ENCODE measurements at places on chromosomes 6 and 20.

- no peak for DNase-seq
These were observed 3.9 kb upstream of the ZBTB9 start for GRCh38 chr6:33450434-33450833.

GRCh38 chr6:158472447-158472846, 87.4 kb upstream of the TMEM181 start:
- no peak for DNase-seq

DNA sequence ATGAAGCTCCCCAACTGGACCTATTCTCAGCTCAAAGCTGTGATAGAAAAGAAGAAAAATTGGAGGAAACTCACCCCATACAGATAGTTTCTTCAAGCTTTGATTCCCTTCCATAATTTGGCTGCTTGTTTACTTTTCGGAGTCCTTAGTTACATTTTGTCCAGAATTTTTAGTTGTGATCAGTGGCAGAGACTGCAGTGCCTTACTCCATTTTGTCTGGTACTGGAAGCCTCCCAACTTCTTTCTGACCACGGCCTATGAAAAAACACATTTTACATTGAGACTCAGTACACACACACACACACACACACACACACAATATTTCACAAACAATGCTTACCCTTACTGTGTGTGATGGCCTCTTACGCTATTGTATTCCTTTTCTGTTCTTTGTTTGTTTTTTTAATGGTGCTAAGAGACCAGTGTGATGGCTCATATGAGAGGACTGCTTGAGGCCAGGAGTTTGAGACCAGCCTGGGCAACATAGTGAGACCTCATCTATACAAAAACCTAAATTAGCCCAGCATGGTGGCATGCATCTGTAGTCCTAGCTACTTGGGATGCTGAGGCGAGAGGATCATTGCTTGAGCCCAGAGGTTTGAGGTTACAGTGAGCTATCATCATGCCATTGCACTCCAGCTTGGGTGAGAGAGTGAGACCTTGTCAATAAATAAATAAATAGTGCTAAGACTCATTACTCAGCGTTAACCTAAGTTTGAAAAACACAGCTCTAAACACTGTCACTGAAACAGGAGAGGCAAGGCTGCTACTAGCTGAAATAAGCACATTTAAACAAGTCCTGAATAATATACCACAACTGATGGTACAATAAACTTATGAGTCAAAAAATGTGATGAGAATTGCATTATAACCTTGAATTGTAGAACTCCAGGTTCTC, 13.8 kb upstream of the RNF8 start:
- DNase-seq = no peak

- no peak for DNase-seq
These were observed 13.5 kb upstream of the HLA-DQA1 start for GRCh38 chr6:32623693-32624092.

DNA sequence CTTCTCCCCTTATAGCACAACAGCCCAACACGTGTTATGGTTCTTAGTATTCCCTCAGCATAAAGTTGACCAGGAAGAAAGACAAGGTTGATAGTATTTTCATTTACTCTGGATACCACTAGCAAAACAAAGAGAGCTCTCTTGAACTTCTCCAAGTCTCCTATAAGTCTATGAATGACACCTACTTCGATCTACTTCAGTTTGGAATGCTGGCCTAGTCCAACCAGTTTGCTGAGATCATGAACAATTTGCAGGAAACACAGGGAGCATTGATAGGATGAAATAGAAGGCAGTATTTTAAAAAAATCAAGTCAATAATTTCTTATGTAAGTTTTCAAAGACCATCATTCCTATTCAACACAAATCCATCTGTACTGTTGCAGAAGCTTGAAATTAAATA, 93.6 kb downstream of the GJA10 start:
- DNase-seq = no peak

DNA sequence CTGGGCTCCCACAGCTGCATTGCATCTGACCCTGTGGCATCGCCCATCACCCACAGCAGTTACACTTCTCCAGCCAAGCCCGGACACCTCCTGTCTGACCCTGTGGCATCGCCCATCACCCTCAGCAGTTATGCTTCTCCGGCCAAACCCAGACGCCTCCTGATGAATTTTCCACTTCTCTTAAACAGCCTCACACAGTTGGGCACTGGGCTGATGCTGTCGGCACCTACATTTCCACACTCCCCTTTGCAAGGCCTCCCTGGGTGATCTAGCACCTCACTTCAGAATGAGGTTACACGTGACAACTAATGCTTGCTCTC, 175.2 kb upstream of the ARID1B start:
- DNase-seq = no peak

GRCh38 chr20:25533920-25534700, 51.2 kb downstream of the NINL start:
- no peak for DNase-seq

GRCh38 chr6:167073679-167074274, 49.1 kb upstream of the CCR6 start:
- no peak for DNase-seq

GRCh38 chr6:53615633-53616449, 49.7 kb downstream of the KLHL31 start:
- DNase-seq = no peak

DNA sequence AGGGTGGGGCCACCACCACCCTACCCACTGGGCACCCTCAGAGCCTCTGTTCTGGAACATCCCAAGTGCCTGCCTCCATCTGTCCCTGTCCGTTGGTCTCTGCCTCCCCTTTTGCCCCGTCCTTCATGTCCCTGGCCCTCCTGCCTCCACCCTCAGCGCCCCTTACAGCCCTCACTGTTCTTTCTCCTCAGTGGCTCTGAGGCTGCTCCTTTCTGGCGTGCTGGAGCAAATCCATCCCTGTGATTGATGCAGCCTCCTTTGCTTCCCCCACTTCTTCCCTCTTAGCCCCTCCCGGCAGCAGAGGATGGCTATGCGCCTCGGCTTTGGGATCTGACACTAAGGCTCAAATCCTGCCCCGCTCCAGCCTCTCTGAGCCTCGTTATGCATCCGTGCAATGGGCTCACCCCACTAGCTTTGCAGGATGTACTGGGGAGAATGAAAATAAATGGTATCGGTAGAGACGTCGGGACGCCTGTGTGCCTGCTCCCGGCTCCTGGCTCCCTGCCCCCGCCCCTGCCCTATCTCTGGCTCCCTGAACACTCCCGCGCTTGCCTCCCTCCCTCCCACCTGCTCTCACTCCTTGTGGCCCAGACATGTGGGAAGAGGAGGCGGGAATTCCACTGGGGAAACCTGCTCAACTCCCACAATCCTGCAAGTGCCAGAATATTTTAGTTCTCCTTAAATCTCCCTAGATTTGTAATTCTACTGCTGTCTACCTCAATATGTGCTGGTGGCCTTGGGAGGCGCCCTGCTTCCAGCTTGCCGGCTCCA, 13.1 kb downstream of the VSTM2L start:
- no peak for DNase-seq

GRCh38 chr6:36657271-36657670, 21.2 kb upstream of the CDKN1A start:
- no peak for DNase-seq

- DNase-seq = no peak
These were observed 3.5 kb upstream of the MOCS1 start for GRCh38 chr6:39937686-39938333.

GRCh38 chr6:167575158-167575696, 250.3 kb downstream of the TTLL2 start:
- no peak for DNase-seq

DNA sequence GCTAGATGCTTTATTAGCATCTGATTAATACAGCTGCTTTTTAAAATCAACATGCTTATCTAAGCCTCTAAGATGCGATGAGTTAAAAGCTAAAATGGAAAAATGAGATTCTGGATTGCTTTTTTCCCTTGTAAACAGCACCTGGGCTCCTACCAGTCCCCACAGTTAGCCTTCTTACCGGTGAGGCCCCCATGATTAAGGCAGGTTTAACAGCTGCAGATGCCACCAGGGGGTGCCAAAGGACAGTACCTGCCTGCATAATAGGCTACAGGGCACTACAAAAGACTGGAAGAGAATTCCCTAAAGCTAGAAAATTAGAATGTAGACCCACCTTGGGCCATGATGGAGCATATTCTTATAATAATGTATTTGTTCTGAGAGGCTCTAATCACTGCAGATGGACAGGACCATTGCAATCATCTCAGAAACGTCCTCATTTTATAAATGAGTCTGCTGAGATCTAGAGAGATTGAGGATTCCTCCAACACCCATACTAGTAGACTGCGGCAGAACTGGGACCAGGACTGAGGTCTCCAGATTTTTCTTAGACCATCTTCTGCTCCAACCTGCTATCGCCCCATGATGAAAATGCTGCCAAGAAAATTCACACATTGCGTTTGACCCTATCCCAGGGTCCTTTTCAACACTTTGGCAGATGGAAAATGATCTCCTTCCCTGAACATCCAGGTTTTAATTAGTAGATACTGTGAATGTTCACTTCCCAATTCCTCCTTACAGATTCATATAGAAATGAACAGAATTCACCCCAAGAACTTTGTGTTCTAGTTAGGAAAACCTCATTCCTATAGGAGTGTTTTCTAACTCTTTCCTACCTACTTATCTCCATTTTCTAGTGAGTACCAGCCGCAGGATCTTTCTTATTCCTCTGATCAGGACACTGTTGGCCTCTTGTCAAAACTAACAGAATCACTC, 148.8 kb downstream of the RPS12 start:
- peak; percentile 70 for DNase-seq

DNA sequence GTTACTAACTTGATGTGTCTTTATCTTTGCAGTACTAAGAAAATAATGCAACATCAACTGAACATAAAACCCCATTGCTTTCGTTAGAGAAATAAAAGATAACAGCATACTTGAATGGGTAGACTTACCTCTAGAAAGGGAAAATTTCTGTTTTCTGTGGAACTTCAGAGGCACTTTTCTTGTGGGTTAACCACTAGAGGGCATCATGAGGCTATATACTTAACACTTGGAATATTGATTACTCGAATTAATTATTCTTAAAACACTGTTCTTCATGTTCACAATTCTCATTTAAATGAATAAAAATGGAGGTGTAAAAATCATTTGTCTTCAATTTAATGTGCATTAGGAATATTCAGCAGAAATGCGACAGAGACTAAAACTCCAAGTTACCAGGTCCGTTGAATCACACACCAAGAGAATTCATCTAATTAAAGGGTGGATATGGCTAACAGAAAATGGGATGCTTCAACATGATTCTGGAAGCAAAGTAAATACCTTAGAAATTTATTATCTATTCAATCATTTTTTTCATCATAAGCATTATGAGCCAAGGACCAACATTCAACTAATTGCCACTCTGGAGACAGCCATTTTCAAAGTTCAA, 330.8 kb upstream of the PREP start:
- no peak for DNase-seq

DNA sequence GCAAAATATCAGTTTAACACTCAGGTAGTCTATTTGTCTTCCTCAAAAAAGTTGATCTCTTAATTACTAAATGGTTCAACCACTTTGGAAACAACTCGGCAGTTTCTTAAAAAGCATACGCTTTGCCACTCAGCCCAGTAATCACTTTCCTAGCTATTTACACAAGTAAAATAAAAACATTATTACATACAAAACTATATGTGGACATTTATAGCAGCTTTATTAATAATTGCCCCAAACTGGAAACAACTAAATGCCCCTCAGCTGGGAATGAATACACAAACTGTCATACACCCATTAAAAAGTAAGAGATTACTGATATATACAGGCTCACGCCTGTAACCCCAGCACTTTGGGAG, 7.4 kb downstream of the EEF1A1 start:
- DNase-seq = no peak

GRCh38 chr6:134846031-134846430, 103.9 kb downstream of the ALDH8A1 start:
- DNase-seq = no peak

DNA sequence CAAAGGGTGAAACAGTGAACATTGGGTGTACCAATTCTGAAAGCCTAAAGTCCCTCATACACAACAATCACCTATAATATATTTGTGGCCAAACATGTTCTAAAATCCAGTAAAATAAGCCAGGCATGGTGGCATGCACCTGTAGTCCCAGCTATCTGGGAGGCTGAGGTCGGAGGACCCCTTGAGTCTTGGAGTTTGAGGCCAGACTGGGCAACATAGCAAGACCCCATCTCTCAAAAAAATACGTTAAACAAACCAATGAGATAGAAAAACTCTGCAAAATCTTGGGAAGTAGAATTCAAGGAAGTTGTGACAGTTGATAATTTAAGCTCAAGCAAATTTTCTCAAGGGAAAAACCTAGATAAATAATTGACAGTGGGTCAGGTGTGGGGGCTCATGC, 92.6 kb downstream of the CAP2 start:
- DNase-seq = no peak

All from activated CD4-positive, alpha-beta memory T cell treated with anti-CD3 and anti-CD28 coated beads for 36 hours (primary cell).